Activated T-cell treated with anti-CD3 and anti-CD28 coated beads for 48 hours (primary cell): ENCODE measurements at places on chromosomes 16 and 17.

DNA sequence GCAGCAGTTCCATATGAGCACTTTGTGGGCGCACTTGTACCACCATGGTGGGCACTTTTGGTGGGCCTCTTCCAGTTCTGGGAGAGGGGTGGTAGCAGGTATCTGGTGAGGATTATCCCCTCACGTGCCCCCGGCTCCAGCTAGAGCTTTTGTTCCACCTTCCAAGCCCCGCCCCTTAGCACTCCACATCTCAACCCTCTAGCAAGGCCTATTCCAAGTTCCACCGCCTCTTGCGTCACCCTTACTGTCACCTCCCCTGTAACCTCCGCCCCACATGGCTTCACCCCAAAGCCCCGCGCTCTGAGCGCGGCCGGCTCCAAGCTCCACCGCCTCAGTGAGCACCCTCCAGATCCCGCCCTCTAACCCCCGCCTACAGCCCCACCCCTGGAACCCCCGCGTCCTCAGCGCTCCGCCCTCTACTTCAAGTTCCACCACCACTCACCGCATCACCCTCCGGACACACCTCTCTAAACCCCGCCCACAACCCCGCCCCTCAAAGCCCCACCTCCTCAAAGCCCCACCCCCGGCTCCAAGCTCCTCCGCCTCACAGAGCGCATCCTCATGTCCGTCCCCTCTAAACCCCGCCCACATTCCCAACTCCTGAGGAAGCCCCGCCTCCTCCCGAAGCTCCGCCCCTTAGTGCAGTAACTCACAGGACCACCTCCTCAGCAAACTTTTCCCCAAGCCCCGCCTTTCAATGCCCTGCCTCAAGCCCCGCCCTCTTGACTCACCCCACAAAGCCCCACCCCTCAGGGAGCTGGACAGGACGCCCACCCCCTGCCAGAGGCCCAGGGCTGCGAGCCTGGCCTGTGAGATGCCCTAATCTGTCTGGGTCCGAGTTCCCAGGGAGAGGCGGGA lies 11.1 kb downstream of the SCN4A start:
- DNase-seq = peak; percentile 43

DNA sequence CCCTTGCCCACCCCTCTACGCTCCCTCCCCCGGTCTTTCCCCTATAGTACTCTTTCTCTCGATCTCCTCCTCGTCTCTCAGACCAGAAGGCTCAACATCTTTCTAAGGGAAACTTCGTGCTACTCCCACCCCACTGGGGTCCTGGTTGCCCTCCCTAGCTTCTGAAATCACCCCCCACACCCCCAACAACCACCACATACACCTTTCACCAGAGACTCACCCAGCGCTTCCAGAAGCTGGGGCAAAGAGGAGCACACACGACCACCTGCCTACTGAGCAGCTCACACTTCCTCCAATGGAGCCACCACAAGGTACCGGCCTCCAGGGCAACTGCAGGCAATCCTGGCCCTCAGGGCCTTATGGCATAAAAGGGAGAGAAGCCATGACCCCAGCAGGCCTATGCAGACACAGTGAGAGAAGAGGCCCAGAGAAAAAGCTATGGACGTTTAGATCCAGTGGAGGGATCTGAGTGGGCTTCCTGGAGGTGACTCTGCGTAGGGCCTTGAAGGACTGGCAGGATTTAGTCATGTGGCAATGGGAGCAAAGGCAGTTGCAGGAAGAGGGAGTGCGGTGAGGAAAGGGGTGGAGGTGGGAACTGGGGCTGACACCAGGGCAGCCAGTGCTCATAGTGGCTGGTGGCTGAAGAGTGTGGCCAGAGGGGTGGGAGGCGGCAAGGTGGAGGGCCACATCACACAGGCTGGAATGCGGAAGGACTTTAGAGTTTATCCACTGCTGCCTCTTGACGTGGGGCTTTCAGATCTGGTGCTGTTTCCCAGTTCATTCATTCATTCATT lies 12.1 kb upstream of the TMEM92 start:
- no peak for DNase-seq

GRCh38 chr16:84360170-84360569 lies 8.2 kb upstream of the ATP2C2 start:
- DNase-seq = peak; percentile 46

GRCh38 chr17:41307647-41308046 lies 1.5 kb downstream of the KRTAP16-1 start:
- no peak for DNase-seq

- no peak for DNase-seq
Observed at GRCh38 chr16:73483934-73484711, 436.2 kb upstream of the ZFHX3 start.

- DNase-seq = no peak
Observed at GRCh38 chr16:69927056-69927757, 23.9 kb upstream of the CLEC18A start.

DNA sequence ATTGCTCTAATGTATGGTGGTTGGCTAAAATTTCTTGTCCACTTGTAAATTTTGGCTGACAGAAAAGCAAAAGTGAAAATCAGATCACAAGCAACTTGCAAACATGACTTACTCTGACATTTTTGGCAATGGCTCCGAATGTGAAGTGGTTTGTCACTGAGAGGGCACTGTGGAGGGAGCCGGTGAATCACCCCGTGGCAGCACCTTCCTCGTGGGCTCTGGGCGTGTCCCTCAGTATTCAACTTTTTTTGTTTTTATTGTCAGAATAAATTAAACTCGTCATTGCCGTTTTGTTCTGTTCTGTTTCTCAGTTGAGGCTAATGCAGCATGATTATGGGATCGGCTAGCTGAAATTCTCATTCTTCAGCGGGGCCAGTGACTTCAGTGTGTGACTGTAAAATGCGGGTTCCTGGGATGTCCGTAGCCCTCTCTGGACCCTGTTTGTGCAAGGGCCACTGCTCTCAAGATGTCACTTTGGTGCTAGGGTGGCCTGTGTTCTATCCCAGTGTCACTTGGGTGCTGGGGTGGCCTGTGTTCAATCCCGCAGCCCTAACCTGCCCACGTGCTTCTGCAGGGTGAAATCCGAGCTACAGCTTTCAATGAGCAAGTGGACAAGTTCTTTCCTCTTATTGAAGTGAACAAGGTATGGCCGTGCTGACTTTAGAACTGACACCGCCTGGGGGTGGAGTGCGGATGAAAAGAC lies 48.8 kb downstream of the RPA1 start:
- DNase-seq = no peak

- DNase-seq = no peak
Observed at GRCh38 chr17:45397796-45398195, 34.9 kb downstream of the ARHGAP27 start.

- DNase-seq = no peak
Observed at GRCh38 chr16:89572073-89572484, 3.5 kb upstream of the CPNE7 start.

- no peak for DNase-seq
Observed at GRCh38 chr16:82773018-82773417, 146.2 kb downstream of the CDH13 start.

GRCh38 chr16:88059701-88060386 lies 108.6 kb downstream of the BANP start:
- DNase-seq = no peak

GRCh38 chr16:86566966-86567700 lies 504 bp downstream of the FOXC2 start:
- DNase-seq = no peak

- no peak for DNase-seq
Observed at GRCh38 chr17:30793282-30793977, 31.1 kb downstream of the CRLF3 start.

DNA sequence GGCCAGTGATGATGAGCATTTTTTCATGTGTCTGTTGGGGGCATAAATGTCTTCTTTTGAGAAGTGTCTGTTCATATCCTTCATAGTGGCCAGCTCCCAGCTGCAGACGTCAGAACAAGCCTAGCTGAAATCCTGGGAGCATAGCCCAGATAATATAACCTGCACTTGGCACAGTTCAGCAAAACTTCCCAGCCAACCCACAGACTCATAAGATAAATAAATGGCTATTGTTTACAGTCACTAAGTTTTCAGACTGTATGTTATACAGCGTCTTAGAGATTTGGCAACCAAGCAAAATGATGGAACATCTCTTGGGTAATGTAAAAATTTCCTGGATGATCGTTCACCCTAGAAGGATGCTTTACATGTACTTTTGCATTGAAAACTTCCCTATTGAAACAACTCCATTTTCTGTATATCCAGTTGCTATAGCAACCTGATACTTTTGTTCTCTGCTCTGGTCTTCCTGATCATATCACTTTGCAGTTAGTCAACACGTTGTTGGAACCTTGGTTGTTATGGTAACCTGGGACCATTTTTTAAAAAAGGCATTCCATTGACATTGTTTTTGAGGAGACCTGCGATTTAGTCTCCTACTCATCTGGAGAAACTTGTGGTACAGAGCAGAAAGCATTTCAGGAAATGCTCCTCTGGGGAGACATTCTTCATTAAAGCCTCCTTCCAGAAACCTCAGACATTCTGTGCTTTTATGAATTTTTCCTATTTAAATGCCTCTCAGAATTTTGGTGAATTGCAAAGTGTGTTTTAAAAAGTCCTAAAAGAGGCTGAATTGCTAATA lies 378.7 kb downstream of the HS3ST4 start:
- DNase-seq = no peak

DNA sequence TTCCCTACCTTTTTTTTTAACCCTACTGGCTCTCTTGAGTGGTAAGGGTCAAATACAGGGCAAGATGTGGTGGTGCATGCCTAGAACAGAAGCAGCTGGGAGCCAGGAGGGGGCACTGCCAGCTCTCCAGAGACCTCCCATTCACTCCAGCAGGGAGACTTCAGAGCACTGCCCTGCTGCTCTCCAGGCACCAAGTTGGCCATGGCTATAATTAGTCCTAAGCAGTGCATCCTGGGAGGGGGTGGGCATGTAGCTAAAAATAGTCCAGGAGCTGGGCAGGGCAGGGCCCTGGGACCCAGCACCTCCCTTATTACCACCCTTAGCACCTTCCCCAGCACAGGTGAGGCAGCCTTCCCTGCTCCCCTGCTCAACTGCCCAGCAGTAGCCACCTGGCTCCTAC lies 3.5 kb downstream of the CORO6 start:
- DNase-seq = no peak

- DNase-seq = no peak
Observed at GRCh38 chr16:13480801-13481200, 439.2 kb upstream of the ERCC4 start.

DNA sequence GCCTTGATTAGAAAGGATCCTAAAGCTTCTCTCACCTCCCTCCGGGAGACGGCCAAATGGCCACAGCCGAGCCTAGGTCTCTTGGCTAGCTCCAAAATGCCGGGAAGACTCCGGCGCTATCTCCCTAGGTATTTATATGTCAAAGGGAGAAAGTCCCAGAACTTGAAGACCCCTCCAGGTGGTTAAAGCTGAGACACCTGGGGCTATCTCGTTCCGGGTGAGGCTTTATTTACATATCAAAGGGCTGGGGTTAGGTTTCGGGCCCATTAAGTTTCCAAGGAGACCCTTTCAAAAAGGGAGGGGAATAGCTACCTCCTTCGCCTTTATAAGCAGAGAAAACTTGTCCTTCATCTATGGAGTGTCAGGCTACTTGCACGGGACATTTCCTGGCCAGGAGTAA lies 70.9 kb upstream of the KIFC3 start:
- no peak for DNase-seq

GRCh38 chr17:50547736-50548083 lies 736 bp downstream of the SPATA20 start:
- DNase-seq = no peak

GRCh38 chr17:79871131-79871530 lies 31.9 kb upstream of the CBX4 start:
- no peak for DNase-seq

GRCh38 chr16:86480444-86480843 lies 29.9 kb upstream of the FOXF1 start:
- no peak for DNase-seq

DNA sequence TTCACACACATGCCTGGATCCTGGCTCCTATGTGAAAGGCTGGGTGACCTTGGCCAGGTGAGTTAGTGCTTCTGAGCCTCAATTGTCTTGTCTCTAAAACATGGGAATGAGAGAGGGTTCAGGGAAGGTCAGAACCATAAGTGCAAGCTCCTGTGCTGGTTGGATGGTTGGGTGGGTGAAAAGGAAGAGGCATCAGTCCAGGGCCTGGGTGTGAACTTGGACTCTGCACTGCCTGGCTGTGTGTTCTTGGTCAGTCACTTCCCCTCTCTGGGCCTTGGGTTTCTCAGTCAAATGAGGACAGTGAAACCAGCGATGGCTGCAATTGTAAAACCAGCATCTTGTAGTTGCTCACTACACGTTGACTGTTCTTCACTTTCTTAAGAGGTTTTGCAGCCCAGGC lies 643 bp upstream of the KCNG4 start:
- DNase-seq = no peak

GRCh38 chr17:4643676-4644075 lies 2.2 kb upstream of the ALOX15 start:
- DNase-seq = no peak

GRCh38 chr16:50276801-50277555 lies 10.6 kb downstream of the ADCY7 start:
- DNase-seq = no peak

- DNase-seq = no peak
Observed at GRCh38 chr17:76929148-76929547, 60.9 kb downstream of the MGAT5B start.

- DNase-seq = no peak
Observed at GRCh38 chr17:55903028-55903690, 152.3 kb downstream of the PCTP start.

DNA sequence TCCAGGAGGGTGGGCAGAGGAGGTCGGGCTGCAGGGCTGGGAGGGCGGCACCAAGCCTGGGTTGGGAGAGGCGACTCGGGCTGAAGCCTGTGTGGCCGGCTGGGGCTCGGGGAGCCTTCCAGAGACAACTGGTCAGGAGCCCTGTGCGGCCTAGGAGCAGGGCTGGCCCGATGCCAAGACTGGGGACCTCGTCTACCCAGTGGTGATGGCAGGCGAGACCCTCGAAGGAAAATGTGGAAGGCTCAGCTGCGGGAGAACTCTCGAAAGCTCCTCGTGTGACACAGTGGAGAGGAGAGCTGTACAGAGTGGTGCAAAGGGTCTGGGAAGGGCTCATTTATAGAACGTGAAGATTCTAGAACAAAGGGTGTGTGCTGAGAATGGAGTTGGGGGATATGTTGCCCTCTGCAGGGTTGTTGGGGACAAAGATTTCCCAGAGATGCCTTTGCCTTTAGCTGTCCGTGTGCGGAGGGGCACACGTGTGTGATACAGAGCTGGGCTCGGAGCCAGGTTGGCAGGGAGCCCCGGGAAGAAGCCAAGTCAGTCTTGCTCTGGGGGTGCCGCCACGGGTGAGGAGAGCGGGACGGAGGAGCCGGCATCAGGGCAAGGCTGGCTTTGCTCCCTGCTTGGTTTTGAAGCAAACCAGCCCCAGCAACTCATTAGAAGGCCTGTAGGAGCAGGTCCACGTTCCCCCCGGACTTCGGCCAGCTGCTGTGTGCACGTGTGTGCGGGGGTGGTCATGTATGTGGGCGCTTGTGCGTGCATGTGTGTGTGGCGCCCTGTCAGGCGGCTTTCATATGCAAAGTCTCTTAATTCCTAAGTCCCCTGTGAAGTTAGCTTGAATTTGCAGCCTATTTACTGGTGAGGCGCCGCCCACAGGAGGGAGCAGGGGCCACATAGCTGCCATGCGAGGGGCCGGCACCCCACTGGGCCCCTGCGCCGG lies 132.4 kb upstream of the CHMP6 start:
- no peak for DNase-seq

DNA sequence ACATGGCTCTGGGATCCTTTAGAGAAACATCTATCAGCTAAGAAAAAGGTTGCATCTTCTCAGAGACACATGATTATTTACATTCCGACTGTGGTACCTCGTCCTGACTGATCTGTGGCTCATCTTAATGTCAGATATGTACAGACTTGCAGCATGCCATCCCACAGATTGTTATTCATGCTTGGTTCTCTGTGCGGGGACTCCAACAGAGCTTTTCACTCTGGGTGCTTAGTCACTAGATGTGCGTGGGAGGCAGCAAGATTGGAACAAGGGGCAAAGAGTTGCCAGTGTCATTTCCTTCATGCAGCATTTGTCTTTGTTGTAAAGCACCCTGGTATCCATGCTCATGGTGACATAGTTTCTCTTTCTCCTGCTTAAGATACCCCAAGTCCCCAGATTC lies 179.1 kb upstream of the CACNG5 start:
- DNase-seq = peak; percentile 42
